ENCODE measurements at places on chromosomes 12 and 14. TPM values are rescaled to one million over a fixed set of nuclear protein-coding genes. Genes with fewer than 3 reads are reported as not detected.

IFT81 gene
- 12.5 TPM for total RNA-seq

DNA sequence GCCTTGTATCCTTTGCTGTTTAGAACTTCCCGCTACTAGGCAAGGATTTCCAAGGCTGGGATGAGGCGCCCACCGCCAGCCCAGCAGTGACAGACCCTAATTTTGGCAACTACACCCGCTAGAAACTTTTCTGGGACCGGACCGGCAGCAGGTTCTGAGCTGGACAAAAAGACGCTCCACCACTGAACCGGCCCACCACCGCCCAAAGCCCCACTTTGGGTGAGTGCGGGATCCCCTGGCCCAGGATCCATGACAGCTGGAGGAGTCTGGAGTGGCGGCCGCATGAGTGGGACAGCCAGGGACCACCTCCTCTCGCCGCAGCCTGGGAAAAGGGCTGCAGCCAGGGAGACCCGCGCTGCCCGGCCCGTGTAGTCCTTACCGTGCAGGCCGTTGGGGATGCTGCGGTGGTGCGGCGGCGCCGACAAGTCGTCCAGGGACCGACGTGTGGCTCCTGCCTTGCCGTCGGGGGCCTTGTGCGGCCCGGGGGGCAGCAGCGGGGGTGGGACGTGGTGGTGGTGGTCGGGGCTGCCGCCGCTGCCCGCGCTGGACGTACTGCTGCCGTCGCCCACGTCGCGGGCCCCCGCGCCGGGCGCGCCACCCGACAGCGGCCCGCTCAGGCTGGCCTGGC is 1.1 kb downstream of the CCDC85C start:
- DNase-seq, result no peak
- H3K27me3 ChIP-seq, result peaks cover 6% of the 10 kb centered on the region
- peaks cover 61% of the 10 kb centered on the region for H3K4me1 ChIP-seq
- no peaks in the 10 kb centered on the region for H3K36me3 ChIP-seq
- H3K4me3 ChIP-seq, result peak overlapping the region; percentile 89

DNA sequence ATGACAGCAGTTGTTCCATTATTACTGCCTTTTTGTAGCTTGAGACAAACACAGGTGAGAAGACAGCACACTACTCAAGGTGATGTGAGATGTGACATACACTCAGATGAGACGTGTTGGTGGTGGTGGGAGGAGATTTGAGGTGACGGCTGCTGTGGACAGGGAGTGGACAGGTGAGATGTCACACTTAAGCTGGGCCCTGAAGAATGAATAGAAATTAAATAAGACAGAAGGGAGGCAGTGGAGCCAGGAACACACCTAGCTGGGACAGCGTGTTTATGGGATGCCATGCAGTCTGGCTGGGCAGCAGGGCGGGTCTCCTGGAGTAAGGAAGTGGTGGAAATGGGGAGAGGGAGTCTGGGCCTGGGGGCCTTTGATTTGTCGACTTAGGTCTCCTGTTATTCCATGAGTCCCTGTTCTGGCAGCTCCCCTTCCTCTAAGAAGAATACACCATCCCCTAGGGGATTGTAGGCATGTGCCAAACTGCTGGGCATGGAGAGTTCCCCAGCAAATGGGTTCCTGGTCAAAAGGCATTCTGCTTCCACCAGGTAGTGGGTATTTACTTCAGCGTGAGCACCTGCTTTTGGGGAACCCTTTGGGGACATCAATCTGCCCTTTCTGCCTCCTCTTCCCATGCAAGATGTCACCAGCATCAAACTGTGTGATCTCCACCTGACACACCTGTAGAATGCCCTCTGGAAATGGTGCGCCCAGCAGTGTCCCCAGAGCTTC is 71.2 kb upstream of the ESRRB start:
- peaks cover 3% of the 10 kb centered on the region for H3K27me3 ChIP-seq
- no peak overlapping the region for H3K27ac ChIP-seq
- no peaks in the 10 kb centered on the region for H3K36me3 ChIP-seq
- H3K4me3 ChIP-seq, result no peak overlapping the region
- no peaks in the 10 kb centered on the region for H3K4me1 ChIP-seq

KLHL33 gene
- total RNA-seq, result 0.47 TPM

- H3K4me3 ChIP-seq, result no peak overlapping the region
- no peaks in the 10 kb centered on the region for H3K36me3 ChIP-seq
- H3K27me3 ChIP-seq, result no peaks in the 10 kb centered on the region
- H3K4me1 ChIP-seq, result peaks cover 59% of the 10 kb centered on the region
- DNase-seq, result no peak
- H3K27ac ChIP-seq, result no peak overlapping the region
Observed at GRCh38 chr12:93419388-93420034, 22.2 kb downstream of the UBE2N start.

GRCh38 chr14:54447231-54447692 is 6.1 kb upstream of the CNIH1 start:
- H3K4me3 ChIP-seq, result no peak overlapping the region
- H3K27ac ChIP-seq, result no peak overlapping the region
- DNase-seq, result peak; percentile 52

DNA sequence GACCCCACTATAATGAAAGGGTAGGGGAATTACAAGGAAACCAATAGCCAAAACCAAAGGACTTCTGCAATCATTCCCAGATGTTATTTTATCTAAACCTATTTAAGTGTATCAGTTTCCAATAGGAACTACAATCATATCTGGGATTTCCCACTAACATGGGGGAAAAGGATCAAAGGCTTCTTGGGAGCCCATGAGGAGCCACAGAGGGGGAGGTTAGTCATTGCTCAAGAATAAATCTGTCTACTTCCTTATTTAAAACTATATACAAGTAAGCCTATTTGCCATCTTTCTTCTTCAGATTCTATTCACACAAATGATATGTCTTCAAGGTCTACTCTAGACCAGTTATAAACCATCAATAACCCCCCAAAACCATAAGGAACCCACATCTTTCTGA is 33.1 kb downstream of the FGD6 start:
- no peak overlapping the region for H3K4me3 ChIP-seq
- no peaks in the 10 kb centered on the region for H3K4me1 ChIP-seq
- no peak overlapping the region for H3K27ac ChIP-seq
- no peak for DNase-seq
- no peaks in the 10 kb centered on the region for H3K36me3 ChIP-seq

GRCh38 chr12:5031958-5032357 is 11.7 kb upstream of the KCNA5 start:
- H3K36me3 ChIP-seq, result no peaks in the 10 kb centered on the region
- no peak overlapping the region for H3K4me3 ChIP-seq
- H3K27ac ChIP-seq, result no peak overlapping the region
- H3K4me1 ChIP-seq, result no peaks in the 10 kb centered on the region
- DNase-seq, result no peak
- no peaks in the 10 kb centered on the region for H3K27me3 ChIP-seq

GRCh38 chr12:54417712-54418440 is 1.2 kb downstream of the ITGA5 start:
- peak overlapping the region; percentile 80 for H3K4me3 ChIP-seq
- peaks cover 60% of the 10 kb centered on the region for H3K4me1 ChIP-seq
- no peak for DNase-seq
- no peaks in the 10 kb centered on the region for H3K27me3 ChIP-seq

DNA sequence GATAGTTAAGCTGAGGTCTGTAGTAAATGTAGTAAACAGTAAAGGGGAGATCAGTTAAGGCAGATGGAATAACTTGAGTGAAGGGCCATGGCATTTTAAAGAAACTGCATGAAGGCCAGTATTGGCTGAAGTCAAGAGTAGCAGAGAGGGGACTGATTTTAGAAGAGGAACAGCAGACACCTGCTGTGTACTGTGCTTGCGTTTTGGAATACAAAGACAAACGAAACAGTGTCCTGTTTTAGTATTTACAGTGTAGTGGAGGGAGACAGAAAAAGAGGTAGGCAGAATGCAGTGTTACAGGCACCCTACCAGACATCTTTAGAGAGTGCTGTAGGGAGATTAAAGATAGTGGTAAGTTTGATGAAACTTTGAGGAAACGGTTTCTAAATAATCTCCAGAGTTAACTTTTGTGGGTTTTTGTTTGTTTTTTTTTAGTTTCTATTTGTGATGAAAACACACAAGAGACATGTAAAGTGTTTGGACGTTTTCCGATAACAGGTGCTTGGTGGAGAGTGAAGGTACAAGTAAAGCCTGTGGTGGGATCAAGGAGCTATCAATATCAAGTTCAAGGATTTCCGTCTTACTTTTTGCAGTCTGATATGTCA is 2.1 kb downstream of the HELB start:
- H3K36me3 ChIP-seq, result peaks cover 9% of the 10 kb centered on the region
- no peak overlapping the region for H3K27ac ChIP-seq
- peak overlapping the region; percentile 89 for H3K4me3 ChIP-seq
- H3K27me3 ChIP-seq, result no peaks in the 10 kb centered on the region

HOXC6 gene
- total RNA-seq, result 0.50 TPM

DNA sequence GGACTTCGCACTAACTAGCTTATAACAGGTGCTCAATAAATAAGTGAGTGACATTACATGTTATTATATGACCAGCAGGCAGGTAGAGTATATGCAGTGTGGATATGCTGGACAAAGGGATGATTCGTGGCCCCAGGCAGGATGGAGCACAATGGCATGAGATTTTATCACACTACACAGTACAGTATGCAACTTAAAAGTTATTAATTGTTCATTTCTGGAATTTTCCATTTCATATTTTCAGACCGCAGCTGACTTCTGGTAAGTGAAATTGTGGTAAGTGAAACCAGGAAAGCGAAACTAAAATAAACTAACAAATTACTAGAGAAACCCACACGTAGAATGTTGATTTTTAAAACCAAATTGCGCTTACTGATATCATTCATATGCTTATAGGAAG is 3.3 kb downstream of the PARP11 start:
- DNase-seq, result no peak
- H3K27ac ChIP-seq, result peak overlapping the region; percentile 34
- no peaks in the 10 kb centered on the region for H3K36me3 ChIP-seq
- H3K27me3 ChIP-seq, result no peaks in the 10 kb centered on the region
- peaks cover 24% of the 10 kb centered on the region for H3K4me1 ChIP-seq

- no peaks in the 10 kb centered on the region for H3K4me1 ChIP-seq
- H3K36me3 ChIP-seq, result peaks cover 97% of the 10 kb centered on the region
- H3K4me3 ChIP-seq, result no peak overlapping the region
- H3K27me3 ChIP-seq, result no peaks in the 10 kb centered on the region
- no peak overlapping the region for H3K27ac ChIP-seq
Observed at GRCh38 chr14:67335781-67336180, 23.8 kb downstream of the ATP6V1D start.

GRCh38 chr12:5187136-5187535 is 143.5 kb downstream of the KCNA5 start:
- H3K27me3 ChIP-seq, result no peaks in the 10 kb centered on the region
- no peak overlapping the region for H3K27ac ChIP-seq
- no peaks in the 10 kb centered on the region for H3K4me1 ChIP-seq

SLC8B1 gene
- 39.3 TPM for total RNA-seq

GRCh38 chr12:129150721-129151120 is 297.4 kb downstream of the GLT1D1 start:
- H3K36me3 ChIP-seq, result no peaks in the 10 kb centered on the region
- H3K27ac ChIP-seq, result no peak overlapping the region
- no peaks in the 10 kb centered on the region for H3K4me1 ChIP-seq
- no peak overlapping the region for H3K4me3 ChIP-seq
- no peak for DNase-seq

GRCh38 chr12:123369229-123369628 is 4.6 kb upstream of the SBNO1 start:
- H3K36me3 ChIP-seq, result no peaks in the 10 kb centered on the region
- H3K27me3 ChIP-seq, result no peaks in the 10 kb centered on the region
- DNase-seq, result no peak
- H3K4me3 ChIP-seq, result no peak overlapping the region
- H3K27ac ChIP-seq, result no peak overlapping the region
- peaks cover 6% of the 10 kb centered on the region for H3K4me1 ChIP-seq

DNA sequence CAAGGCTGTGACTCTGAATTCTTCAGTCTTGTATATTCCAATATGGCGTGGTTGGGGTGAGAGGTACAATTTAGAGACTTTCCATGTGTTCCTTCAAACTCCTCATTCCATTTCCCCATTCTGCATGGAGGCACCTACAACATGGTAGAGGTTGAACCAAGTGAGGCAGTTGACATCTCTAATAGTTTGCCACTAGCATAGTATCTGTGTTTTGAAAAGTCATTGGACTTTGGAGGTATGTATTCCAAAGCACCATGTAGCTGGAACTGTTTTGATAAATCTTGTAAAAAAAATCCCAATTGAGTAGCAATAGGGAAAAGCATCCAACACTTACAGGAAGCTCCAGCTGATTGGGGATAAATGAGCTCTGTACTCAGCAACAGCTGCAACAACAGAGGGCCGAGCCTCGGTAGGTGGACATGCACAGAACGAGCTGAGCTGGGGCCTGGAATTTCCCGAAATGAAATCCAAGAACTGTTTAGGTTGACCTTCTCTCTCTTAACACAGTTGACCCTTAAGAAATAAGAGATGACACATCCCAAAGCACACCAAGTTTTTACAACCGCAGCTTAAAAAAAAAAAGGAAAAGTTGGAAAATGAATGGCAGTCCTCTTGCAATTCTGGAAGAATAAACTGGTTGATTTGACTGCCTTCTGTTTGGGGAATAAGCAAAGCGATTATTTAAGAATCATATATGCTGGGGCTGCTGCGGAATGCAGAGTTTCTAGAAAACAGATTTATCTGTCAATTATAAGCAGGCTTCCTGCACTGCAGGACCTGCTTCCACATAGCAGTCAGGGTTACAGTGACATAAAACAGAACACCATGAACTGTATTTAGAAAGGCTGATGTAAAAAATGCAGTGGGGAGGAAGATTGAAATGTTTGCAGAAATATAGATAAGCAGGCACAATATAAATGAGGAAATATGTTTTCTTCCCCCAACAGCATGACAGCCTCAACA is 194.6 kb upstream of the KRR1 start:
- H3K27me3 ChIP-seq, result no peaks in the 10 kb centered on the region
- peaks cover 8% of the 10 kb centered on the region for H3K4me1 ChIP-seq
- H3K27ac ChIP-seq, result no peak overlapping the region
- no peaks in the 10 kb centered on the region for H3K36me3 ChIP-seq
- DNase-seq, result no peak

GRCh38 chr14:101917413-101918017 is 46.9 kb upstream of the DYNC1H1 start:
- H3K27ac ChIP-seq, result no peak overlapping the region
- no peaks in the 10 kb centered on the region for H3K4me1 ChIP-seq
- H3K4me3 ChIP-seq, result no peak overlapping the region
- no peak for DNase-seq

DNA sequence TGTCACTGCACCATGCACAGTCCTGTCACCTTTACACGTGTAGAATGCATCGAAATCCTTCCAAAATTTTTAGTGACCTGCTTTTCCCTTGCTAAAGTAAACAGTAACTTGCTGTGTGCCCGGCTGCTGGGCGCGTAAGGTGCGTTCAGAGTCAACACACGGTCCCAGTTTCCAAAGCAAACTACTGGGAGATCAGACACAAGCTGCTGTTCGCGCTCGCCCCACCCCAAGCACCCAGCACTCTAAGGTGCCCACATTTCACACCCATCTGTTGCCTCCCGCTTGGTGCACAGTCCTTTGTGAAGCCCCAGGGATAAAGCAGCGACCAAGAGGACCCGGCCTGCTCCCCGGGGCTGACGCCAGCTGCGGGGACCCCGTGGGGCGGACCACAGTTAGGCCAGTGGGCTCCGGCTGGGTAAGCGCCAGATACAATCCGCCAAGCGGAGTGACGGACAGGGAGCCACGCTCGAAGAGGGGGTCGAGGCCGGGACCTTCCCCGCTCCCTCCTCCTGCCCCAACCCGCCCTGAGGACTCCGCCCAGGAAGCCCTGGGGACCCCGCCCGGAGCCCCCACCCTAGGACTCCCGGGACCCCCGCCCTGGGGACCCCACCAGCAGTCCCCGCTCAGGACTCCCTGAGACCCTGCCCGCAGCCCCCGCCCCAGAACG is 633 bp downstream of the STX2 start:
- DNase-seq, result peak; percentile 62
- H3K27me3 ChIP-seq, result no peaks in the 10 kb centered on the region
- peak overlapping the region; percentile 79 for H3K27ac ChIP-seq
- no peaks in the 10 kb centered on the region for H3K36me3 ChIP-seq
- peak overlapping the region; percentile 84 for H3K4me3 ChIP-seq

SLC25A21 gene
- 0.38 TPM for total RNA-seq
